Fibroblast of lung (primary cell): ENCODE measurements at places on chromosomes 11 and 22. TPM values are rescaled to one million over a fixed set of nuclear protein-coding genes. Genes with fewer than 3 reads are reported as not detected.

MISFA gene
- 1.4 and 1.7 TPM in 2 replicates for polyA plus RNA-seq

CRYBB1 gene
- polyA plus RNA-seq: not detected in 2 replicates

BATF2 gene
- polyA plus RNA-seq: 1.0 and 1.5 TPM in 2 replicates

APOL4 gene
- polyA plus RNA-seq: 0.31 and 0.69 TPM in 2 replicates

TYR gene
- not detected in 2 replicates for polyA plus RNA-seq

OR4A16 gene
- not detected in 2 replicates for polyA plus RNA-seq

A4GALT gene
- 6.8 and 9.3 TPM in 2 replicates for polyA plus RNA-seq

DBX1 gene
- not detected in 2 replicates for polyA plus RNA-seq

PRR5 gene
- polyA plus RNA-seq: 1.8 and 2.4 TPM in 2 replicates

SHANK2 gene
- 3.2 and 4.6 TPM in 2 replicates for polyA plus RNA-seq

OR51B2 gene
- polyA plus RNA-seq: not detected in 2 replicates

OR2D2 gene
- not detected in 2 replicates for polyA plus RNA-seq

OR8B12 gene
- polyA plus RNA-seq: not detected in 2 replicates

HNRNPUL2 gene
- polyA plus RNA-seq: 18.8 and 26.4 TPM in 2 replicates

YPEL1 gene
- 0.36 and 0.51 TPM in 2 replicates for polyA plus RNA-seq

MAPK8IP2 gene
- polyA plus RNA-seq: 0.10 and 0.11 TPM in 2 replicates

IGF2 gene
- 0.03 and 0.08 TPM in 2 replicates for polyA plus RNA-seq

MPEG1 gene
- polyA plus RNA-seq: not detected in 2 replicates

C11orf87 gene
- polyA plus RNA-seq: 0.02 and 0.34 TPM in 2 replicates

IL17REL gene
- polyA plus RNA-seq: not detected in 2 replicates

PARVG gene
- not detected in 2 replicates for polyA plus RNA-seq

OR2AT4 gene
- polyA plus RNA-seq: not detected in 2 replicates

ZNF202 gene
- polyA plus RNA-seq: 4.5 and 5.2 TPM in 2 replicates

ABCG4 gene
- polyA plus RNA-seq: 0.05 and 0.12 TPM in 2 replicates

CASP12 gene
- 0.09 TPM in 1 of 2 replicates, not detected in the other for polyA plus RNA-seq

SCUBE2 gene
- 0.61 and 1.1 TPM in 2 replicates for polyA plus RNA-seq

UVRAG gene
- polyA plus RNA-seq: 13.4 and 15.8 TPM in 2 replicates

ADAMTS15 gene
- 14.9 and 18.2 TPM in 2 replicates for polyA plus RNA-seq

OR8G1 gene
- not detected in 2 replicates for polyA plus RNA-seq

OR4P4 gene
- not detected in 2 replicates for polyA plus RNA-seq

HIPK3 gene
- polyA plus RNA-seq: 16.3 and 24.5 TPM in 2 replicates

UBQLN3 gene
- polyA plus RNA-seq: not detected in 2 replicates

SYNGR1 gene
- polyA plus RNA-seq: 12.9 and 13.5 TPM in 2 replicates

ANO5 gene
- 0.06 and 0.11 TPM in 2 replicates for polyA plus RNA-seq

SLC17A6 gene
- polyA plus RNA-seq: not detected in 2 replicates

SLC5A12 gene
- 0.03 TPM in 1 of 2 replicates, not detected in the other for polyA plus RNA-seq

CCDC116 gene
- 0.03 and 0.06 TPM in 2 replicates for polyA plus RNA-seq

PNPLA5 gene
- 0.06 TPM in 1 of 2 replicates, not detected in the other for polyA plus RNA-seq

C11orf21 gene
- polyA plus RNA-seq: not detected in 2 replicates

NNMT gene
- 156 and 194 TPM in 2 replicates for polyA plus RNA-seq

ADAMTS8 gene
- 17.5 and 18.8 TPM in 2 replicates for polyA plus RNA-seq

FBLN1 gene
- polyA plus RNA-seq: 96.6 and 134 TPM in 2 replicates

FAM83F gene
- polyA plus RNA-seq: 0.01 TPM in 1 of 2 replicates, not detected in the other

MAPK12 gene
- 16.4 and 21.5 TPM in 2 replicates for polyA plus RNA-seq

MUC6 gene
- polyA plus RNA-seq: not detected in 2 replicates

HEPHL1 gene
- polyA plus RNA-seq: 0.01 TPM in 1 of 2 replicates, not detected in the other

MYBPC3 gene
- polyA plus RNA-seq: not detected in 2 replicates
